Anterior cingulate cortex (tissue), 58 donors: ENCODE measurements at places on chromosomes 4 and X.

- DNase-seq: peak; percentile 2
Measured at GRCh38 chrX:138711399-138712347, at the start of gene FGF13. Gene FGF13, minus strand, starts transcription at chrX:138711717. Its CDS starts 714 bp downstream, at chrX:138711003.

GRCh38 chr4:122899682-122900081 lies 22.7 kb downstream of the NUDT6 start:
- DNase-seq: no peak

DNA sequence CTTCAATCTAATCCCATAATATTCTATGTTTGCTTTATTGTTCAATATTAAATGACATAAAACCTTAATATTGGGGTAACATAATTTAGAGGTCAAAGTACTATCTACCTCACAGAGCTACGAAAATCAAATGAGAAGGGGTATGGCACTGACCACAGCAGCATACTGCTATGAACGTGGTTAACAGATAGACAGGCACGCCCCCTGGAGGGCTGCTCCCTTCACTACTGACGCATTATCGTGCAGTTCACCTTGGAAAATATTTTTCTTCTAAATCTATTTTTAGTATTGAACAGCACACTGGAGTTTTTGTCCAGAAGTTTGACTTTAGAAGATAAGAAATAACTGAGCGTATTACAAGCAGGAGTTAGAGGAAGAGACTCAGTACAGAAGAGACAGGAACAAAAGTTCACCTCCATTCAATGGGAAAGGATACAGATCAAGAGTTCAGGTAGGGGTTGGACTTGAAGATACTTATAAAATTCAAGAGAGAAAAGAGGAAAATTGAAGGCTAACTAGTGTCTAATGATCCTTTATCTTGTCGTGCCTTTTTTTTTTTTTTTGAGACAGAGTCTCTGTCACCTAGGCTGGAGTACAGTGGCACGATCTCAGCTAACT lies 22.7 kb downstream of the MAP9 start:
- DNase-seq: no peak

DNA sequence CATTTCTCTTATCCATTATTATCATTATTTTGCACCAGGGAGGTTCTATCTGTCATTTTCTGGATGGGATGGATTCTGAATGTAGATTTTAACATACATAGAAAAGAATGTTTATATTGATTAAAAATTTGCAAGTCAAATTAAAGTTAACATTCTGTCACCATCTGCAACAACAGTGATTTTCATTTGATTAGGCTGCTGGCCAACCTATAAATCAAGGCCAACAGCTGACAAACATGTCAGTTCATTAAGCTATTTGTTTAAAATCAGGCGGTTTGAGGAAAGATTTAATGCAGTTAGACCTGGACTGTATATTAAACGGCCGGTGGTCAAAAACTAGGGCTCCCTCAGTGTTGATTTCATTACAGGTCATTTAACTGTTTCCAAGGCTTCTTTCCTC lies 109.5 kb upstream of the CBR4 start:
- DNase-seq: no peak

GRCh38 chrX:84715315-84715714 lies 213.1 kb upstream of the HDX start:
- no peak for DNase-seq

GRCh38 chrX:41733939-41734338 lies 10.0 kb downstream of the GPR82 start:
- no peak for DNase-seq

GRCh38 chrX:110286106-110286505 lies 31.8 kb downstream of the AMMECR1 start:
- no peak for DNase-seq

GRCh38 chrX:137313627-137314026 lies 252.3 kb upstream of the ZIC3 start:
- no peak for DNase-seq

DNA sequence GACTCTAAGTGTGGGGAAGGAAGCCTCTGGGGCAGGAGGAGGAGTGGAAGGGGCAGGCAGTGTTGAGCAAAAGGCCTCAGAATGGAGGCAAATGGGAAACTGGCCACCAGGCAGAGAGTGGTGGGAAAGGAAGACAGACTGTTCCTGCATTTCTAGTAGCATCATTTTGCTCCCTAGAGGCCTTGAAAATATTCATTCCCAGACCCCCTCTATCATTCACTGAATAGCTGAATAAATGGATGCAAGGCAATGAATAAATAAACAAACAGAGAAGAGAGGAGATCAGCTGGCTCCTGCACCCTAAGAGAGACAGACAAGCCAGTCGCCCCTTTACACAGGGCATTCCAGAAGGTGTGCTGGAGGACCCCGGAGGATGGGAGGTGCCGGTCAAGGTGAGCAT lies 511.9 kb downstream of the BCOR start:
- no peak for DNase-seq

- DNase-seq: no peak
Measured at GRCh38 chrX:13837290-13837745, 20.4 kb upstream of the GPM6B start.

DNA sequence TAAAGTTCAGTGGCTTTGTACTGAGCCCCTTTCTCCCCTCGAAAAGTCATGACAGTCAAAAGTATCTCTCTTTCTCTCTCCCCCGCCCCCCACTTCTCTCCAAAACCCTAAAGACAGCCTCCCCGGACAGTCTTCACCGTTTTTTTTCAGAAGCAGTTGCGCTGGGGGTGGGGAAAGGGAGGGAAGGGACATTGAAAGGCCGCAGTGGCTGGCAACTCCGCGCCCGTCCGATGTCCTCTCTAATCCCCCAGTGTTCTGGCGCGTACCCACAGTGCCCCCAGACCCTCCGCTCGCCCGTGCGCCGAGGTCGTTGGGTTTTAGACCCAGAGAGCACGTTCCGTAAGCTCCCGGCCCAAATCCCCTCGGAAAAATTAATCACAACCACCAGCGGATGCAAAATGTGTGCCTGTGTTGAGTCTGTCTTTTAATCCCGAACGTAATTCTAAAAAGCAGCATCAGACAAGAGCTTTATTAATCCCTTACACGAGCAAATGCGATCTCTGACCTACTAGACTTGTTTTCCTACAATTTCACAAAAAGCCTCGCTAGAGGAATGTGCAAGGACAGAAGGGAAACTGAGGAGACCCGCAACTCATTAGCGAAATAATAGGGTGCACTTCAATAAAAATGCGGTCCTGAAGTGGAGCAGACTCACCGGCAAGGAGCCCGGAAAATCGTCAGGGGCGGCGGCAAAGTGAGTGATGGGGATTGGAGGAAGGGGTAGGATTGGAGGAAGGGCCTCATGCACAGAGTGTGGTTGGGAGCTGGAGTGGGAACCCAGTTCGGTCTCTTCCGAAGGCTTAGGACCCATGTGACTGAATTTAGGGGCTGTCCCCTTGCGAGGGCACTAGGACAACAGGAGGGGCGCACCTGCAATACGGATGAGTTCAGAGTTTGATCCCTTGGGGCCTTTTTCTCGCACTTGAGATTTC lies 12.2 kb upstream of the PRDM8 start:
- no peak for DNase-seq

- DNase-seq: no peak
Measured at GRCh38 chrX:41695426-41695825, 6.7 kb downstream of the GPR34 start.

DNA sequence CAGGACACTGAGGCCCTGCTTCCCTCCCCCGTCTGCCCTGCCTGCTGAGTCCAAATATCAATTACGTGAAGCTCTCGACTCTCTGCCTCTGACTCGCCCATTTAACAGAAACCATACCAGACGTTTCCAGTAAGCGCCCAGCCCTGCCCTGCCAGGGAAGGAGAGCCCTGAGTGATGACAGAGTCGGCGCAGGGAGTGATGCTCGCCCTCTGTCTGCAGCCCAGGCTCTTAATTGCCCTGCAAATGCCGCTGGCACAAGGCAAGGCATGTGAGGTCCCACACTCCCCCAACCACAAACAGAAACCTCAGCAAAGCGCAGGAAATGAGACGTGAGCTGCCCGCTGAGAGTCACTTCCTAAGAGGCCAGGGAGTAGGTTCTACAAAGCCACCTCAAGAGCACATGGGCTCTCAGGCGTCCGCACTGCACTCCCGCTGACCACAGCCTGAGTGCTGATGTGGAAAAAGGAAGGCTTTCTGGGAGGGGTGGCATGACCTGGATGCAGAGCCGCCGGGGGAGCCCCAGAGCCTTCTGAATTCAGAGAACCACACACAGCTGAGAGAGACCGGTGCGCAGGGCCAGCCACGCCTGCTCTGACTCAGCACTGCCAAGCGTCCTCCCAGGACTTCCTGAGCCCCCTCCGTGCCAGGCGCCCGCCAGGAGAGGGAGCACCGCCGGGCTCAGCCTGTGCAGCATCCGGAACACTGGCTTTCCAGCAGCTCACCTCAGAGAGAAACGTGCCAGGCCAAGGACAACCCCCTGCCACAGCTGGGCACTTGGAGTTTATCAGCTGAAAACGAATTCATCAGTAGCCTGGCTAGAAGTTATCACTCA lies 5.3 kb downstream of the ZFYVE28 start:
- DNase-seq: peak; percentile 66

GRCh38 chrX:13487731-13488505 lies 81.5 kb upstream of the EGFL6 start:
- peak; percentile 57 for DNase-seq

DNA sequence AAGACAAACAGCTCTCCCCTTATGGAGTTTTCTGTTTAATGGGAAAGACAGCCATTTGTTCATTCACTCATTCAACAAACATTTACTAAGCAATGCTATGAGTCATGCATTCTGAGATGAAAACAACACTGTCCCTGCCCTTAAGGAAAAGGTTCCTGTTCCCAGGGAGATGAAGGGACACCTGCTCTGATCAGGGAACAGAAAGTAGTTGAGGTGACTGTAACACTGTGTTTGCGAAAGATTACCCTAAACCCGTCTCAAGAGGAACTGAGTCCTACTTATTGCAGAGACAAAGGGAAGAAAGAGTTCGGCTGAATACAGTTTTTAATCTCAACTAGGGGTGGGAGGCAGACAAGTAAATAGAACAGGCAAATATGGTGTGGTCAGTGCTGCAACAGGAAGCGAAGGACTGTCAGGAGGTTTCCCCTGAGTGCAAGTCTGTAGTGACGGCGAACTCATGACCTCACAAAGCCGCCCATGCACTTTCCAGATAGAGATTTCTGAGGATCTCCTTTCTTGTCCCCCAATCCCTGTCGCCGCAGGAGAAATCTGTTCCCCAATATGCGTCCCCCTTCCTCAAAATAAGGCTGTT lies 712 bp downstream of the STX18 start:
- no peak for DNase-seq
